ENCODE measurements at places on chromosomes 12 and 14.

DNA sequence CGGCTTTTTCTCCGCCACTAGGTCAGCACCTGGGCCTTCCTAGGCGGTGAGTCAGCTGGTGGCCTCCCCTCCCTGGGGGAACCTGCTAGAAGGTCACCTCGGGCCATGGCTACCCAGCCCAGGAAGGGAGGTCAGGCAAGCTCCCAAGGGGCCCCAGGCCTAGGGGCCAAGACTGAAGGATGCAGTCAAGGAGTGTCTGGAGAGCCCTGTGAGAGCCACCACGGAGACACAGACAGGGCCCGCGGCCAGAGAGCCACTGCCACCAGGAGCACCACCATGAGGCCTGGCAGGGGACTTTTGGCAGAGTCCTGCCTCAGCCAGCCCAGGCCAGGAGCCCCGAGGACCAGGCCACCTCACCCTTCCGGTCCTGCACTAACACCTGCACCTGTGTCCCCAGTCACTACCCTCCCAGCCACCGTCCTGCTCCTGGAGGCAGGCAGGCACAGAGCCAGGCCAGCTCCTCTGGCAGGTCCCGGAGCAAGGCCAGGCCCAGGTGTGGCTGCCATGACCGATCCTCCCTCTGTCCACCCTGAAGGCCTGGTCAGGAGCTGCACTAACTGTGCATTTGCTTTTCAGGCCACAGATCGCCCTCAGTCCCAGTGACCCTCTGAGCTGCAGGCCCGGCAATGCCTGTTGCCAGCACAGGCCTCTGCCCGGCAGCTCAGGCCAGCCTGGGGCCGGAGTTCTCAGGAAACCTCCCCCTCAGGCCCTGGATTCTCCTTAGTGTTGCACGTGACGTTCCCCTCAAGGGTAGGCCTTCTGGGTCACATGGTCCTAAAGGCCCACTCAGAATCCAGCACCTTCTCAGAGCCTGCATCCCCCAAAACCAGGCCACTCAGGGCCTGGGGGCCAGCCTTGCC, 6.9 kb downstream of the PHETA1 start:
- DNase-seq: no peak

GRCh38 chr12:27575762-27576118, 51.7 kb downstream of the PPFIBP1 start:
- no peak for DNase-seq

DNA sequence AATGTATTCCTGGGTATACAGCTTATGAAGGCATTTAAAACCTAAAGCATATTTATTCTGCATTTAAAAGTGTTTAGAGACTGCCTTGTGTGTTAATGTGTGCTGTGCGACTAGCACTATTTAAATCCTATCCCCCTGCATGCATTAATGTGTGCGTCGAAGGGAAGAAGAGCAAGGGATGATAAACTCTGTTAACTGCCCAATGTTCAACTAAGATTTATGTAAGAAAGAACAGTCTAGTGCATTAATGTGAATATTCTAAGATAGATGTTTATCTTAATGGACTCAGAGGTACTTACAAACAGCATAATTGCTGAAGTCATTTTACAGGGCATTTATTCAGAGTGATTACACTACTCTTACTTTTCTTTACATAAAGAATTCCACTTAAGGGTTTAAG, 424.8 kb downstream of the DIO2 start:
- DNase-seq: no peak

- DNase-seq: no peak
Measured at GRCh38 chr12:126617312-126617711, 1552.1 kb downstream of the AACS start.

DNA sequence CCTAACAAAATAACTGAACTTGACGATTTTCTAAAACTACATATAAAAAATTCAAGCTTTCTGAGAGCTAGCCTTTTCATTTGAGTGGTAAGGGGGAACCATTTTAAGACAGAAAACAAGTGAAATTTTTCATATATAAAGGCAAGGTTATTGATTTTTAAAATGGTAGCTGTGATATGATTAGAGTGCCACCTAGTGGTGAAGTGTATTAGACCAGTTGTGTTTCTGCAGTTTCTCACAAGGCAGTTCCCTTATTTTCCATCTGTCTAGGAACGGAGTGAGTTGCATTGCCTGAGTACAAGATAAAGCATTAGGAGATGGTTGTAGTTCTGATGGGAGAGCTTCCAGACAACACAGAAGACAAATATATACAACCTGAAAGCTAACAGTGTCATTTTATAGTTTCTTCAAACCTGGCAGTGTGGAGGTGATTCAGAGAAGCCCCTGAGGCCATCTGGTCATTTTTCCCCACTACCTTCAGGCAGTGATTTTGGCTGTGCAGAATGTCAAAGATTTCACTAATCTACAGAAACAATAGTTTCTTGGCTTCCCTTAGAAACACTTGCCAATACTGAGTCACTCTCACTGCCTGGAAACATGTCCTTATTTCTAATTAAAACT, 180.8 kb downstream of the C12orf50 start:
- peak; percentile 82 for DNase-seq

- DNase-seq: no peak
Measured at GRCh38 chr14:104869669-104870367, 4.8 kb downstream of the CEP170B start.

GRCh38 chr12:53424626-53425514, 1.2 kb downstream of the AMHR2 start:
- no peak for DNase-seq

DNA sequence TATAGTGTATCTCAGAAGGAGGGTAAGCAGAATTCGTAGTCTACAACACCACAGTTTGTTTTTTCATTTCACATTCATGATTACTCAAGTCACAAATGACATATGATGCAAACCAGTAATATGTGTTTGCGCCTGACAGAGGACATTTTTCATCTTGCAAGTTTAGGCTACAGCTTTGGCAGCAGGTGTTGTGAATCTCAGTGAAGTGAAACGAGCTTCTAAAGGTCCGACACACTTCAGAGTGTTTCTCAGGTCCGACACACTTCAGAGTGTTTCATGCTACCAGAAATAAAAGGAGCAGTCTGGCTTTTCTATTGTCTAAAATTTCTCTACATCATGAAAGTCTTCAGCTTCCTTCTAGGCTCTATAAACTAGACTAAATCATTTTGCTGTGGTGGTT, 22.7 kb downstream of the CLEC14A start:
- DNase-seq: no peak

DNA sequence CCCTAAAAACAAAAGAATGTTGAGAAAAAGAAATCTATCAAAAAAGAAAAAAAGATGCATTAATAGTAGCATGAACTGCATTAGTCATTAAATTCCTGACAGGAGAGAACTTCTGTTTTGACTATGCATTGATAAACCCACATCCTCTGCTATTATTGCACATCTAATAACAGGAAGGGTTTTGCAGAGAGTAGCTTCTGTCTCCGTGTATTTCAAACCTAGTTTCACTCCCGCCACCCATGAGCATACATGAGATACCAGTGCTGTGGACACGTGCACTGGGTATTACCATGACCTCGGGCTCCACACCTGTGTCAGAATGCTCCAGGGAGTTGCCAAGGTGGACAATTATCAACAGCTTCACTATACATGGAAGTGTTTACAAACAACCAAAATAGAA, 449.1 kb upstream of the SOX5 start:
- DNase-seq: peak; percentile 15

DNA sequence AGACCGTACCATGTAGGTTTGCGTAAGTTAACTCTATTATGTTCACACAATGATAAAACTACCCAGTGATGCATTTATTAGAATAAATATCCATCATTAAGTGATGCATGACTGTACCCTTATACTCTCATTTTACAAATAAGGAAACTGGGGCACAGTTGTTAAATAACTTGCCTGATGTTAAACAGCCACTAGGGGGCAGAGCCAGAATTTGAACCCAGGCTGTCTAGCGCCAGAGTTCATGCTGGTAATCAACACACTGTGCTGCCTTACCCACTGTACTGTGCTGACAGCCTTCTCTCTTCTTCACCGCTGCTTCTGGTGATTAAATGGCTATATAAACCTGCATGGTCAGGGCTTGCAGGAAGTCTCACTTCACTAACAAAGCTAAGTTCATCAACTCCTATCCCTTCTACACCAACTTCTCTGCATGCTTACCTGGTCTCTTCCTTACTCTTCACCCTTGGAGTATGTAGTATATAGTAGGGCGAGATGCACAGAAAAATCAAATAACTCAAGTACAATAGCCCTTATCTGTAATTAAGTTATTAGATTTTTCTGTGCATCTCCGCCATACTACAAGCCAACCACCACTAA, 43.6 kb upstream of the APPL2 start:
- no peak for DNase-seq

- DNase-seq: no peak
Measured at GRCh38 chr14:68341411-68342212, 451.3 kb downstream of the ZFP36L1 start.

DNA sequence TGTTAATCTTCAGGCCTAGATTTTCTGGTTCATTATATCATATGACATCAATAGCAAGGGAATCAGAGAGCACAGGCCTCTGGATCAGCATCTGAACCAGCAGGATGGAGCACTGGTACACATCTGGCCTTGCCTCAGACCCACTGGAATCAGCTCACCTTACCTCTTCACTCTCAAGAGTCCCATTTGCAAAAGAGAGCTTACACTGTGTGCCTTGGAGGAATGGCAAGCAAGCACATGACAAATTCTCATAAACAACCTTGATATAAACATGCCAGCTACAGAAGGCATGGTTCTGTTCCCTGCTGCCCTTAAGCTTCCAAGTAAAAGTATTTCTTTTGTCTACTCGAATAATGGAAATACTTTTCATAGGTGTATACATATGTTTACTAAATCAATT, 128.6 kb upstream of the CPM start:
- DNase-seq: no peak

DNA sequence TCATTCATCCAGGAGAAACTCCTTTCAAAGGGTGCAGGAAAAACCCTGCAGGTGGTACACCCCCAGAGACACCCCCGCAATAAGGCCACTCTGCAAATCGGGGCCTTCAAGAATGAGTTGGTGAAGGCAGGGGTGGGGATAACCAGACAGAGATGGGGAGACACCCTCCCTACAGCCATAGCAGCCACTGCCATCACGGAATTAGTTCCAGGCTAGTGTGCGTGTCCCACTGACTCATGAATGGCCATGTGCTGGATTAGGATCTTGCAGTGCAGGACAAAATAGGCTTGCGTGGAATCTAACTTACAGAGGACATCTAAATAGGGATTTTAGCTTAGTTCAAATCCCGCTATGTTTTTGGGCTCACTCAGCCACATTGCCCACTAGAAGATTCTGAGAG, 37.8 kb downstream of the SPRING1 start:
- no peak for DNase-seq

DNA sequence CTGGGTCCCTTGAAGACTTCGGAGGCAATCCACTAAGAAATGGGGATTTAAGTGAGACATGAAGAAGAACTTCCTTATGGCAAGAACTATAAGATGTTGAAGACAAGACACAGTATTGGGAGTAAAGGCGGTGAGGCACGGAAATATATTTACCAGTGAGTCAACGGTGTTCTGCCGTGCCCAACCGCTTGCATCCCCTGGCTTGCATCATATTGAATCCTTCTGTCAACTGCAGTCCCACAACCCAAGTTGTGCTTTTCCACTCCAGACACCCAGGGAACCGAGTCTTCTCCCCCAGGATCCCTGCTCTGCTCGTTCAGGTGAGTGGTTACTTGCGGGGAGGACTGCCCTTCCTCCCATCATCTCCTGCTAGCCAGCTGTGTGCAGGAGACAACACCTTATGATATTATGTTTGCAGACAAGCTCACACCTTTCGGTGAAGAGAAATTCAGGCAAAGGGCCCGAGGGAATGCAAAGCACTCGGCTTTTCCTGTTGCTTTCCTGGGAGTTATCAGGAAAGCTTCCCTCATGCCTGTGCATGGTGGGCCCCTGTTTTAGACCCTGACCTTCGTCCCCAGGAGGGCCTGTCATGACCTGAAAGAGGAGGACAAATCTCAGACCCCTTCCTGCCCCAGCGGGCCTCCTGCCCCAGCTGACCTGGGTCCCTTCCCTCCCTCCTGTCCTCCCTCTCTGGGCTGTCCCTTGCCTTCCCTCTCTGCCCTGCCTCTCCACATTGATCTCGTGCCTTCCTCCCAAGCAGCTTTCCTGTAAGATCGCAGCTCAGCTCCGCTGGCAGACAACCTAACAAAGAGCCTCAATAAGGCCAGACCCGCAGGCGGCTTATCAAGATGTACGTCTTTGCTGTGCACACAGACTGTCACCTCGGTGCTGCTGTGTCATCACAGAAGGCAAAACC, 4.3 kb upstream of the LRTM2 start:
- DNase-seq: no peak

GRCh38 chr12:56010111-56010570, 10.7 kb upstream of the IKZF4 start:
- DNase-seq: no peak

- peak; percentile 20 for DNase-seq
Measured at GRCh38 chr14:54815016-54815415, 87.6 kb downstream of the GCH1 start.

DNA sequence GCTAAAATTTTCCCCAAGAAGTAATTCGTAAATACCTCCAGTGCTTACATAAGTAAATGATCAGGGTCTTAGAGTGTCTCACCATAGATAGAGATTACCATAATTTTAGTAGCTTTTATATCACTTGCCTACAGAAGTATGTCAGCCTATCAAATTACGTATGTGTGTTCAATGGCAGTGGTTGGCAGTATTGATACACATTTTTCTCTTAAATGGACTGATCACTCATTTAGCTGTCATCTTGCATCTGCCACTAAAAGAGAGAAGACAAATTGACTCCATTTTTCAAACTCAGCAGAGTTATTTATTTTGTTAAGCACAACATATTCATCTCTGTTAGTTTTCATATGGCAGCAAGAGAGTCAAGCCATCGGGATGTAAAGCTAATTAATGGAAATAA, 413.1 kb upstream of the CLEC14A start:
- no peak for DNase-seq

- no peak for DNase-seq
Measured at GRCh38 chr12:2051700-2052621, 826 bp upstream of the CACNA1C start.

- no peak for DNase-seq
Measured at GRCh38 chr14:100839681-100840111, 13.8 kb downstream of the MEG3 start.

DNA sequence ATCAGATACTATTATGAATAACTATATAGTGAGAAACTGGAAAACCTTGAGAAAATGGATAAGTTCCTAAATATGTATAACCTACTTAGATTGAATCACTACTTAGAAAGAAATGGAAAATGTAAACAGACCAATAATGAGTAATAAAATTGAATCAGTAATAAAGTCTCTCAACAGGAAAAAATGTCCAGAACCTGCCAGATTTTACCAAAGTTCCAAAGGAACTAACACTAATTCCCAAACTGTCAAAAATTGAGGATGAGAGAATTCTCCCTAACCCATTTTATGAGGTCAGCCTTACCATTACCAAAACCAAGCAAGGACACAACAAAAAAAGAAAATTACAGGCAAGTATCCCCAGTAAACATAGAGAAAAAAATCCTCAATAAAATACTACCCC, 272.0 kb downstream of the RPAP3 start:
- DNase-seq: peak; percentile 67

DNA sequence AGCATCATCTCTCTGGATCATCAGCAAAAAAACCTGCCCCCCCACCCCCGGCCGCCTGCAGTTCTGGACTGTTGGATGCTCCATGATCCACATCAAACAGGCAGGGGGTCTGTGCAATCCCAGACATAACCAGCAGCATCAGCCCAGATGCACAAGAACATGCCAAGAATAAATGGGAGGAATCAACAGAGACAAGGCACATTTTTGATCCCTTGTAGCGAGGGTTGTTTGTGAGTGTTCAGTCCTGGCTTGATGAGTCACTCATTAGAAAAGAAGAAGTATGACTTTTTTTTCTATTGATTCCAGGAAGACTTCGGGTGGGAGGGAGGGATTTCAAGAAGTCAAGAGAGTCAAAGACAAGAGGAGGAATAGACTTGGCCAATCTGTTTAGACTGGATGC, 244.2 kb downstream of the KSR2 start:
- no peak for DNase-seq

All from IMR-90 (cell line).